Hematopoietic multipotent progenitor cell treated with erythropoietin and hydrocortisone succinate and interleukin-3 and kit ligand, for 17 days (in vitro differentiated cells): ENCODE measurements at places on chromosomes 3 and 15.

DNA sequence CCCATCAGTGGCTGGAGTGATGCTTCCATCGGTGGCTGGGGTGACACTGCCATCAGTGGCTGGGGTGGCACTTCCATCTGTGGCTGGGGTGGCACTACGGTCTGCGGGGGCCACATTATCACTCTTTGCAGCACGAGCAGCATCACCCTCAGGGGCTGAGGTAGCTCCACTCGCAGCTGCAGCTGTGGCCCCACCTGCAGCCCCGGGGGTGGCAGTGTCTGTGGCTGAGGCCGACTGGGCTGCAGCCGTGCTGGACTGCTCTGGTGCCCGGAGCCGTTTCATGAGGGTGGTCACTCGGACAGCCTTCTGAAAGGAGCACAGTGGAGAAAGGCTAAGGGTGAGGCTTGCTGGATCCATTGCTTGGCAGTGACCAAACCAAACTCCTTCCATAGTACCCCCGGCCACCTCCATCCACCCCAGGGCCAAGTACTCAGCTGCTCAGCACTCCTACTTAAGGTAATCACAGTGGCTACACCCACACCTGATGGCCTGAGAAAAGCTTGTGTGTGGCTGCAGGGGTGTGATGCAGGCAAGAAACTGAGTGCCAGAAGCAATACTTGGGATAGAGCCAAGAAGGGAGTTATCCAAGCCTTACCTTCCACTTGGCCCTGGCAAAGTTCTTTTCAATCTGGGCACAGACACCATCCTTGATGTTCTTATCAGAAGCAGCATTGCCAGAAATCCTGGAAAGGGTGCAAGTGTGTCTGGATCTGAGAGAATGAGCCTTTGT is 3.4 kb upstream of the TRAIP start:
- no peak for DNase-seq

GRCh38 chr3:18643281-18643680 is 218.1 kb upstream of the SATB1 start:
- no peak for DNase-seq

DNA sequence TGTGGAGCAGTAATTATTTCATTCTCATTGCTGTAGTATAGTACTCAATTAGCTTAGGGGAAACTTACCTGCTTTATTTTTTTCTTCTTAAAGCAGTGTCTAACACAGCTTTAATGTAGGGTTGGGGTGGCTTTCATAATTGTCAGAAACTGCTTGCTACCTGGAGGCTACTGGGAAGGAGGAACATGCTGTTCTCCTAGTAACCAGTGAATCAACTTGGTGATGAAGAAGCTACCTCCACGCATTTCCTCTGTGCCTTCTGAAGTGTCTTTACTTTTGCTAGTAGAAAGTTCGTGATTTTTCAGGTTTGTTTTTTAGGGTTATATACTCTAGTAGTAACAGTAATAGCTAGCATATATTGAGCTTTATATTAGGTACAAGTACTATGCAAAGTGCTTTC is 11.5 kb downstream of the FEM1B start:
- no peak for DNase-seq

DNA sequence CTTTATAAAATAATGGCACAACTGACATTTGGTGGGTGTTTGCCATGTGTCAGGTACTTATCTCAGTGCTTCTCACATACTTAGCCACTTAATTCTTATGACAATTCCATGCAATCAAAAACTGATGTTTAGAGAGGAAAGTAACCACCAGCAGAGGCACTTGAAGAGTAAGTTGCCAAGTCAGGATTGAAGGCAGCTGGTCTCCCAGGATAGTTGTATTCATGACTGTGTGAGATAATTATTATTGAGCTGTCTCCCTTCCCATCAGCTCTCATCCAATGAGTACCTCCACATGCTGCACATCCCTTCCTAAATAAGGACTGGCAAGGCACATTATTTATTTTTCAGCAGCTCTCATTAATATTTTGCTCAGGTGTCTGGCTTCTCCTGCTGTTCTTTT is 4.8 kb downstream of the VEPH1 start:
- DNase-seq: no peak

- no peak for DNase-seq
Measured at GRCh38 chr3:179723617-179724016, 70.8 kb downstream of the USP13 start.

DNA sequence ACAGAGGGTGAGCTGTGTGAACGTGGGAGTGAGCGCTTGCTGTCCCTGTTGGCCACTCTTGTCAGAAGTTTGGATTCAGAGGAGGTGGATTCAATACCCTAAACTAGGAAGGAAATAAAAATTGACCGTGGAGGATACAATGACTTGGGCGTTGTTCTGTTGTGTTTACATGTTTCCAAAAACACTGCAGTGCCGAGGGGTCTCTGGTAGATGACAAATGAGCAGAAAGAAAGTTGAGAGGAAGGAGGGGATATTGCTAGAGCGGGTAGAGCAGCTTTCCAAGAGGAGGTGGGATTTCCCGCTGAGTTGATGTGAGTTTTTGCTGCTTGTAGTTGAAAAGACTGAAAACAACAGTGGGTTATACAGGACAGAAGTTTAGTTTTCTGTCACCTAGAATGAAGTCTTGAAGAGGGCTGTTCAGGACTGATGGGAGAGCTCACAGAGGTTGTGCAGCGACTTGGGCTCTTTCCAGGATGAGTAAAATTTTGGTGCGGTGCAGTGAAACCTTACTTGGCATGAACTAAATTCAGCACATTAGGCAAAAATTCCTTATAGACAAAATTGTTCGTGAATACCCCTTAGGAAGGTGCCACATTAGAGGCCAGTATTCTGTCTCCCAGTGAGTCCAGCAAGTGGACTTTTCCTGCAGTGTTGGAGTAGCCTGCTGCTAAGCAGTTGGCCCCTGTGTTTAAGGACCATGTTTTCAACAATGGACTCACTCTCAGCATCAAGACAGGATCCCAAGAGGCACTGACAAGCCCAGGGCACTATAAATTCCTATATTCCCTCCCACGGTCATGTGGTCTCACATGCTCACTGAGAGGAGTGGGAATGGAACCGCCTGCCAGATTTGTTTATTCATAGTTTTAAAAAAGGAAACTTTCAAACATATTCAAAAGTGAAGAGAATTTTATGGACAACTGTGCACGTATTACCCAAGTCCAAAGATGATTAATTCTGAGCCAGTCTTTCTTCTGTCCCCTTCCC is 435.0 kb upstream of the C2CD4B start:
- DNase-seq: no peak

- no peak for DNase-seq
Measured at GRCh38 chr15:57972864-57973263, 92.6 kb downstream of the ALDH1A2 start.

GRCh38 chr3:171831936-171832335 is 11.2 kb upstream of the TMEM212 start:
- DNase-seq: no peak

- DNase-seq: no peak
Measured at GRCh38 chr15:83605111-83605945, 48.6 kb upstream of the ADAMTSL3 start.

DNA sequence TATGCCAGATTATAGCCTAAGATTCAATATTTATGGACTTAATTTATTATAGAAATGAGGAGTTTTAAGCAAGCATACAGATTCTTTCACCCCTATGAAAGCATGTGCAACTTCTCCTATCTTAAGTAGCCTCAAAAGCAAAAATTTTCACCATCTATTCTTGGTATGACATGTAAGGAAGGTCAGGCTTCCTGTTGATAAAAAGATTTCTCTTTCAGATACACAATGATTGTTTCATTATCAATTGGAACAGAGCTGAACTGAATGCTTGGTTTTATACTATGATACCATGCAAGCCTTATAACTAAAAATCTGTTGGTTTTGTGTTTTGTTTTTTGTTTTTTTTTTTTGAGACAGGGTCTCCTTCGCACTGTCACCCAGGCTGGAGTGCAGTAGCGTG is 3.9 kb downstream of the GRK7 start:
- DNase-seq: no peak

GRCh38 chr3:49001155-49001554 is 6.0 kb upstream of the WDR6 start:
- no peak for DNase-seq

DNA sequence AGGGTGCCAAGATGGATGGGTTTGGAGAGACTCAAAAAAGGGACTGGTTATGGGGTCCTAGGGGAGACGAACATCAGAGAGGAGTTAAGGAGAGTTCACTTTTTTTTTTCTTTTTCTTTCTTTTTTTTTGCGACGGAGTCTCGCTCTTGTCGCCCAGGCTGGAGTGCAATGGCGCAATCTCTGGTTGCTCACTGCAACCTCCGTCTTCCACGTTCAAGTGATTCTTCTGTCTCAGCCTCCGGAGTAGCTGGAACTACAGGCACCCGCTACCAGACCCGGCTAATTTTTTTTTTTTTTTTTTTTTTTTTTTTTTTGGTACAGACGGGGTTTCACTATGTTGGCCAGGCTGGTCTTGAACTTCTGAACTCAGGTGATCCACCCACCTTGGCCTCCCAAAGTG is 1.2 kb downstream of the SPINT1 start:
- no peak for DNase-seq

DNA sequence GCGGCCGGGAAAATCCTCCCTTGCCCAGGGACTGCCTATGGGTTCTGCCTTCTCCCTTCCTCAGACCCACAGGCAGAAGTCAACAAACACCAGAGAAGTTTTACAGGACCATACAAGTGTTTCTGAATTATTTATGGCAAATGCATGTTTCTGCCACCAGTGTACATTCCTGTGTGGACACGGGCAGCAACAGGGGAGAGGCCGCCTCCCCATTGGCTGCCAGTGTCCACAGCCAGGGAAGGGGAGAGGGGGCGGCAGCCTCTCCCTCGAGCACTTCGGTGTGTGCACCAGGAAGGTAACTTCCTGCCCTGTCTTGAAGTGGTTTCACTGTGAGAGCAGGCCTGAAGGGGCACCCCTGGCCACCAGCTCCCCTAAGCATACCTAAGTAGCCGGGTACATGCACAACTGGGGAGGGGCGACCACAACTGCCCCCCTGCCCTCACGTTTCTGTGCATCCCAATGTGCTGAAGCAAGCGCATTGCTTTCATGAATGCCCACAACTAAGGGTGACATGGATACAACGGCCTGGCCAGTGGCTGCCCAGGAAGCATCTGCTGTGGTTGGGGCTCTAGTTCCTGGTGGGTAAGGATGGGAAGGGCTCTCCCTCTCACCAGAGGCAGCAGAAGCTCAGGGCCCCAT is 14.8 kb upstream of the SHISA5 start:
- no peak for DNase-seq

DNA sequence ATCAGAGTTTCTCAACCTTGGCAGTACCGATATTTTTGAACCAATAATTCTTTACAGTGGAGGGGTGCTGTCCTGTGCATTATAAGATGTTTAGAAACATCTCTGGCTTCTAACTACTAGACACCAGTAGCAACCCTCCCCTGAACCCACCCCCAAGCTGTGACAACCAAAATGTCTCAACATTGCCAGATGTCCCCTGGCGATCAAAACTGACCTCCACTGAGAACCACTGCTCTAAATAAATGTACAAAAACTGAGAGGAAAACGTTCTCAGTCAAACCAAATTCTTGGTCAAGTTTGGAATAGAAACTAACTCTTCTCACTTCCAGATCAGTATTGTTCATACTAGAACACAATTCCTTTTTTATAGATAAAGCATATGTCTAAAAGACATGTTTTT is 58.5 kb downstream of the GPR160 start:
- DNase-seq: no peak

- no peak for DNase-seq
Measured at GRCh38 chr3:12585970-12586369, 29.1 kb downstream of the MKRN2 start.

DNA sequence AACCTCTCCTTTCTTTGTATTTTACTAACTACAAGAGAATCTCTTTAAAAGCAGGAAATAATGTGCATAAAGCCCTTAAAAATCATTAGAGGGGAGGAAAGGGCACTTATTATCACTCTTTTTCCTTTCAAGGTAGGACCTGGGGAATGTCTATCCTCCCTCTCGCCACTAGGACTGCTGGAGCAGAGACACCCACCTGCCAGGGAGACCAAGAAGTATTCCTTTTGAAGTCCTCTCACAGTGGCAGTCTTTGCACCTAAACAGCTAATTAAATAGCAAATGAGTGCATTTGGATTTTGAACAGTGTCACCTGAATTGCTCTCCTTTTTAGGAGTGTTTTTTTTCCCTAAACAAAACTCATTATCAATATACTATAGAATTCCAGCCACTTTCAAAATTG is 874.1 kb downstream of the ZPLD1 start:
- DNase-seq: no peak

DNA sequence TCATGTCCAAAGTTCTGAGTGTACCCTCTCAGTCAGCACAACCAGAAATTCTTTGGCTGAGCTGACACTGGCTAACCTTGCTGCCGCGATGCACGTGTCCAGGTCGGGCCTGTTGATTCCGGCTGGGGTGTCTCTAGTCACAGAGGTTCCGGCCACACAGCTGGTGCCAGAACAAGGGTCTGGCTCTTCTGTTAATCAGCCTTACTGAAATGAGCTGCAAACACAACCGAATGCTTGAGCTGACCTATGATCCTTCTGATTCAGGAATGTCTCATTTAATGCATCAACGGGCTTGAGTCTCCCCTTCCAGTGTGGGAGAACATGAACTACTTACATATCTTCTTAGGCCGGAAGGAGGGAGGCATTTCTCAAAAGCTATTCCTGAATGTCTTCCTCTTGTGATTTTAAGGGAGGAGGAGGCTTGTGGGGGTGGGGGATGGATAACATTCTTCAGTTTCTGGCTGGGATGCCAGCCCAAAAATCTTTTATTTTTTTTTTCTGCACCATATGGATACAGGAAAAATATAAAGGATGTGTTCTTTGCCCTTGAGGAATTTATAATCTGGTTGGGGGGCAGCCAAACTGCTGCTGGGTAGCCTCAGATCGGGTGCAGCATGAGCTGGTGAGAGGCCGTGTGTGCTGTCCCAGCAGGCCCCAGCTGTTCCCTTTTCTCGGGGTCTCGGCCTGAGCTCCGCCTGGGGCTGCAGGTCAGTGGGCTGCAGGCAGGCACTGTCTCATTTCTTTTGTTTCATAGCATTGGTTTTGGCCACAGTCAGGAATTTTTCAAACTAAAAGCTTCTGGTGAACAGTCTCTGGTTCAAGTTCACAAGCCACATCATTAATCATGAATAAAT is 319.1 kb upstream of the TBL1XR1 start:
- DNase-seq: no peak

DNA sequence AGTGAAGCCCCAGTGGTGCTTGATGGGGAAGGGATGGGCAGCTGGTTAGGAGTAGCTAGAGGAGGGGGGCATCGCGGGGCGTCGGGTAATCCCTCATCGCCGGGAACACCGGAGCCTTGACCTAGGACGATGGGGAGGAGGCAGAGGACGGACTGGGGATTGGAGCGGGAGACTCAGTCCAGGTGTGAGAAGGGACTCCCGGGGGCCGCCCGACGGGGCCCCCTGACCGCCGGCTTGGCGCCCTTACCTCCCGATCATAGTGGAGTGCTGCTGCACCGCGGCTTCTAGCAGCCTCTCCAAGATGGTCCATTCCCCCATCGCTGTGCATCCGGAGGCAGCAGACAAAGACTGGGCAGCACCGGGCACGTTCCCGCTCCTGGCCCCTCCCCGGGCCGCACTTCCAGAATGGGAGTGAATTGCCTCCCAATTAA is 612 bp downstream of the GJD2 start:
- no peak for DNase-seq
